Uterine smooth muscle cell (primary cell): ENCODE measurements at places on chromosomes 12 and 14. TPM values are rescaled to one million over a fixed set of nuclear protein-coding genes. Genes with fewer than 3 reads are reported as not detected.

The MANSC4 gene
- total RNA-seq, result not detected in 2 replicates

The BHLHE41 gene
- total RNA-seq, result 6.4 and 11.4 TPM in 2 replicates

The TEX52 gene
- total RNA-seq, result 0.12 TPM in 1 of 2 replicates, not detected in the other

The SLC17A8 gene
- total RNA-seq, result 0.12 TPM in 1 of 2 replicates, not detected in the other

The TOMM20L gene
- total RNA-seq, result not detected in 2 replicates

The CYP27B1 gene
- under 0.01 and 0.55 TPM in 2 replicates for total RNA-seq

The LIN7A gene
- total RNA-seq, result 3.1 and 3.9 TPM in 2 replicates

The LPAR5 gene
- 0.12 TPM in 1 of 2 replicates, not detected in the other for total RNA-seq

The CNOT2 gene
- total RNA-seq, result 145 and 188 TPM in 2 replicates

The TSHR gene
- total RNA-seq, result not detected in 2 replicates

The LALBA gene
- not detected in 2 replicates for total RNA-seq

The TAS2R19 gene
- total RNA-seq, result 7.9 and 10.8 TPM in 2 replicates

The GLIPR1L1 gene
- total RNA-seq, result not detected in 2 replicates

The GLTP gene
- total RNA-seq, result 42.0 and 82.8 TPM in 2 replicates

The ORAI1 gene
- 8.5 and 10.1 TPM in 2 replicates for total RNA-seq

The EIF2S3B gene
- 1.2 and 12.6 TPM in 2 replicates for total RNA-seq

The KCNJ8 gene
- 9.6 and 15.5 TPM in 2 replicates for total RNA-seq

The SALL2 gene
- 2.5 and 3.2 TPM in 2 replicates for total RNA-seq

The ZBTB39 gene
- total RNA-seq, result 5.1 and 5.3 TPM in 2 replicates

The BCL7A gene
- 4.1 and 4.2 TPM in 2 replicates for total RNA-seq

The METTL17 gene
- total RNA-seq, result 42.4 and 75.1 TPM in 2 replicates

The GNB3 gene
- 2.9 and 3.7 TPM in 2 replicates for total RNA-seq

The IL22 gene
- not detected in 2 replicates for total RNA-seq

The ZNF10 gene
- total RNA-seq, result 5.8 and 7.0 TPM in 2 replicates

The MSI1 gene
- total RNA-seq, result 0.11 TPM in 1 of 2 replicates, not detected in the other

The AHNAK2 gene
- 91.9 and 197 TPM in 2 replicates for total RNA-seq

The RNASE7 gene
- not detected in 2 replicates for total RNA-seq

The MDM1 gene
- 21.6 and 22.4 TPM in 2 replicates for total RNA-seq

The SRRM4 gene
- total RNA-seq, result under 0.01 TPM in 1 of 2 replicates, not detected in the other

The TRHDE gene
- total RNA-seq, result 87.2 and 109 TPM in 2 replicates

The TDP1 gene
- 20.5 and 45.2 TPM in 2 replicates for total RNA-seq

The FOXN4 gene
- total RNA-seq, result not detected in 2 replicates

The HCAR1 gene
- total RNA-seq, result 1.00 and 1.5 TPM in 2 replicates

The OR4E2 gene
- 0.12 TPM in 1 of 2 replicates, not detected in the other for total RNA-seq

The NRXN3 gene
- total RNA-seq, result 0.22 and 0.62 TPM in 2 replicates

The RNF212B gene
- total RNA-seq, result not detected in 2 replicates

The SAMD4A gene
- 20.2 and 26.5 TPM in 2 replicates for total RNA-seq

The GZMB gene
- not detected in 2 replicates for total RNA-seq

The MGAT4C gene
- under 0.01 TPM in 1 of 2 replicates, not detected in the other for total RNA-seq

The SLC7A8 gene
- total RNA-seq, result 21.5 and 26.0 TPM in 2 replicates

The RPS26 gene
- total RNA-seq, result 174 and 483 TPM in 2 replicates

The GALNT6 gene
- 37.9 and 52.3 TPM in 2 replicates for total RNA-seq

The ADAM20 gene
- 1.00 and 1.1 TPM in 2 replicates for total RNA-seq

The RDH16 gene
- total RNA-seq, result 0.22 and 0.25 TPM in 2 replicates

The KLHL33 gene
- 0.11 and 0.12 TPM in 2 replicates for total RNA-seq

The PRH2 gene
- total RNA-seq, result 0.22 and 0.50 TPM in 2 replicates

The C1R gene
- 27.1 and 114 TPM in 2 replicates for total RNA-seq

The DBX2 gene
- total RNA-seq, result not detected in 2 replicates
